Fibroblast of skin of left quadriceps (primary cell): ENCODE measurements at places on chromosomes 3 and 15.

DNA sequence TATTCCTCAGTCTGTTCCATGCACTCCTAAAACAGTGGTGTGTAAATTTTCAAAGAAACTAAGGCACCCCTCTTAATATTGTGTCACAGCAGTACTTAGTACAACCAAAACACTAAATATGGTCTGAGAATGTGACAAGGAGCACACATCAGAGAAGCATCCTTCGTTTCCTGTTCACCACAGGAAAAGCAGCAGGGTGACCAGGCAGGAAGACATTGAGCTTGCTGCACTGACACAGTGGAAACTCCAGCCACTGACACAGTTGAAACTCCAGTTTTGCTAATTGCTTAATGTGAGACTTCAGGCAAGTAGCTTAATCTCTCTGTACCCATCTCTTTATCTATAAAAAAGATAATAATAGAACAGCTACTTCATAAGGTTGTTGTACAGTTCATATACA lies 353.0 kb upstream of the RORA start:
- no peak for DNase-seq

- no peak for DNase-seq
Measured at GRCh38 chr3:151548195-151548594, 87.3 kb upstream of the IGSF10 start.

GRCh38 chr3:31124373-31124772 lies 229.9 kb upstream of the GADL1 start:
- no peak for DNase-seq

- no peak for DNase-seq
Measured at GRCh38 chr15:88736204-88736603, 67.0 kb upstream of the ACAN start.

- no peak for DNase-seq
Measured at GRCh38 chr3:30933478-30934207, 39.2 kb upstream of the GADL1 start.

- no peak for DNase-seq
Measured at GRCh38 chr3:189404797-189405484, 226.2 kb upstream of the TP63 start.

GRCh38 chr15:94535298-94536048 lies 304.1 kb downstream of the MCTP2 start:
- DNase-seq = no peak

DNA sequence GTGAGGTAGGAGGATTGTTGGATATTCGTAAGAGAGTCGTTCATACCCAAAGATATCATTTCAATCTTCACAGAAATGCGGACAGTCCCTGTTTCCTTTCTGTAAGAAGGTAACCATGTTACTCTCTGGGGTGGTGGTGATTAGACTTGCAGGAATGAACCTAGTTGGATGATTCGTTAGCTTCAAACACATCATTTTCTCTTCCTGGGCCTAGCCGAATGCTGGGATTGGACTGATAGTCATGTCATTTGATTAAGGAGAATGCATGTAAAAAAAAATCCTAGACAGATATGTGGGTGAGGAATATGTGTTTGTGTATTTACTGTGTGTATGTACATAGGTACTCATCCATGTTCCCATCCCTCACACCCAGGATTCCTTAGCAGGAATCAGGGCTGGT lies 12.4 kb downstream of the SLCO3A1 start:
- no peak for DNase-seq

DNA sequence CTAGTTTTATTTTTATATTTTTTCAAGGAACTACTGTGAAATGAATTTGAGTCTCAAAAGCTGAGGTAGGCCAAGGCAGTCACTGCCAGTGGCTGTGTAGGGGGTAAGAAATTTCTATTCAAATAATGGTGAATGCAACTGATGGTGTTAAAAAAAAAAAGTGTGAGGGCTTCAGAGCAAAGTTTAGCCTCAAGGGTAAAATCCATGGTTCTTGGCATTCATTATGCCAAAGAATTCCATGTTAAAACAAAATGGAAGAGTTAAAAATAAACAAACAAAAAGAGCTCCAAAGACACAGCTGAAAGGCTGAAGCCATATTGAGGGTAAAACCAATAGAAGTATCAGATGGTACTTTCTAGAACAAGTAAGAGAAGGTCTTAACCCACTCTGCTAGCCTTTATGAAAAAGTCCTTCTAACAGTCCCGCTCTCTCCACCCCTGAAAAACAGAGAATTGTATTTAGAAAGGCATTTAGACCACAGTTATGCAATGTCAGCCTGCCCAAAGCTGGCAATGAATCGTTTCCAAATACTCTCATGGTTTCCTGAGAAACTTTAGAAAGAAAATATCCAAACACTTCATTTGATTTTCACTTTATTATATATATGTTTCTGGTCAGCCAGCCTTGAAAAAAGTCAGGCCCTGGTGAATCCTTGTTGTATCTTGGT lies 158.4 kb upstream of the GMNC start:
- no peak for DNase-seq

GRCh38 chr3:145259166-145259880 lies 901.7 kb downstream of the PLOD2 start:
- no peak for DNase-seq

GRCh38 chr3:127606086-127606805 lies 8.0 kb downstream of the MCM2 start:
- no peak for DNase-seq

DNA sequence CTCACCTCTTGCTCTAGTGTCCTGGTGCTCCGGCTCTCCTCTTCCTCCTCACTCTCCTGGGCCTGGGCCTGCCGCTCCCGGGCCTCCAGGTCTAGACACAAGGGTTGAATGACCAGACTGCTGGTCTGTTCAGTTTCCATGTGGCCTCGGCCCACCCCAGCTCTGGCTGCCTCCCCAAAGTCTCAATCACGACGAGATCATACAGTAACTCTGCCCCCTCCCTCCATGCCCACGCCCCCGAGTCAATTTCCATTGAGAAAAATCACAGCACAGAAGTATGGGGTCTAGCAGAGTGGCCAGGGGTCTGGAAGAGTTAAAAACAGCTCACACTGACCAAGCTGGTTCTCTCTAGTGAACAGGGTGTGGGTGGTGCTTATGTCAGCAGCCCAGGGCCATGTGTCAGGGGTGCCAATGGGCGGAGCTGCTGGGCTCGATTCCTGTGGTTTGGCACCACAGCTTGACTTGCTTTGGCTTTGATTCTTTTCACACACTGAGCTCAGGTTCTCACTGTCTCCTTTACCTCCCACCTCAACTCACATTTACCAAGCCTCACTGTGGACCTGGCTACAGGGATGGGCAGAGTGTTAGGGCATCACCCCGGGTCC lies 6.9 kb downstream of the C15orf62 start:
- no peak for DNase-seq

DNA sequence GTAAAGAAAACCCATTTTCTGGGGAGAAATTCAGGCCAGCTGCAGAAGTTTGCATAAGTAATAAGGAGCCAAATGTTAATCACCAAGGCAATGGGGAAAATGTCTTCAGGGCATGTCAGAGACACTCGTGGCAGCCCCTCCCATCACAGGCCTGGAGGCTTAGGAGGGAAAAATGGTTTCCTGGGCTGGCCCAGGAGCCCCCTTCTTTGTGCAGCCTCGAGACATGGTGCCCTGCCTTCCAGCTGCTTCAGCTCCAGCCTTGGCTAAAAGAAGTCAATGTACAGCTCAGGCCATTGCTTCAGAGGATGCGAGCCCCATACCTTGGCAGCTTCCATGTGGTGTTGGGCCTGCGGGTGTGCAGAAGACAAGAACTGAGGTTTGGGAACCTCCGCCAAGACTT lies 20.6 kb upstream of the TRIM59 start:
- DNase-seq = no peak

- DNase-seq = no peak
Measured at GRCh38 chr3:27356976-27357375, 12.2 kb downstream of the NEK10 start.

GRCh38 chr3:186342197-186342596 lies 19.8 kb downstream of the DGKG start:
- DNase-seq = no peak

DNA sequence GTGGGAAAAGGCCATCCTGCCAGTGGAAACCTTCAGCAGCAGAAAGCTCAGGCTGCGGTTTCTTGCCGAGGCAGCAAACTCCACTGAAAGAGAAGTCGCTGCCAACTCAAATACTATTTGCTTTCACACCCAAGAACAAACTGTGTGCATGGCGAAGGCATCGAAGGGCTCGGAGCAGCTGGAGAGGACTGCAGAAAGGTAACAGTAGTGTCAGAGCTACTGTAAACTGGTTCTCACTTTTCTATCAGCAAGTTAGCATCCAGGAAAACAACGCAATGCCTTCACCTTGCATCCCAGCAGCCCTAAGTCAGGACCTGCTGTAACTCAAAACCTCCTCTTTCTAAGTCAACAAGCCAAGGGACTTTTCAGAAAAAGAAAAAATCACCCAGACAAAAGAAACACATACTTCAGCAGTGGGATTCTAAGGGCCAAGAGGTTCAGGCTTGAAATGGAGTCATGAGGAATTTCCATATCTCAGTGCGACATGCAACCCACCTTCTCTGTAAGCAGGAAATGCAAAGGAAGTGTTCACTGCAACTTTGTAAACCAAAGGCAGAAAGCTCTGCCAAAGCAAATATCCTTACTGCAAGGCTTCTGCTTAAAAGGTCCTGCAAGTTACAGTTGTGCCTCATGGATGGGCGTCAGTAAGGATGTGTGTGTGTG lies 193.5 kb downstream of the FOXP1 start:
- DNase-seq = no peak

DNA sequence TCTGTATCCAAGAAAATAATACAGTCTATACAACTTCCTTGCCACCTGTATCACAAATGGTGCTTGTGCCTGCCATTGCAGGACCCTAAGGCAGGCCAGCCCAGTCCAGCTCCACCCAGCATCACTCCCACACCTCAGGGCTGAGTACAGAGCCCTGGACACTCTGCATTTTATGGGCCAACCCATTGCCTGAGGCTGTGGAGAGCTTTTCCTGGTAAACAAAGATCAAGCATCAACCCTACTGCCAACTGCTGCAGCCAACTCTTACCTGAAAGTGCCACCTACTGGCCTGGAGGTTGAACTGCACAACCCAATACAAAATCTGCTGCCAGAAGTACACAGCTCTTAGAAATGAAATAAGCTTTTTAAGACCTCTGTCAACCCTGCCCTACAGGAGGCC lies 1082.2 kb downstream of the NAALADL2 start:
- DNase-seq = no peak

GRCh38 chr15:42832576-42832975 lies 88.0 kb downstream of the TTBK2 start:
- peak; percentile 60 for DNase-seq

- DNase-seq = no peak
Measured at GRCh38 chr3:177772908-177773557, 575.8 kb upstream of the TBL1XR1 start.

DNA sequence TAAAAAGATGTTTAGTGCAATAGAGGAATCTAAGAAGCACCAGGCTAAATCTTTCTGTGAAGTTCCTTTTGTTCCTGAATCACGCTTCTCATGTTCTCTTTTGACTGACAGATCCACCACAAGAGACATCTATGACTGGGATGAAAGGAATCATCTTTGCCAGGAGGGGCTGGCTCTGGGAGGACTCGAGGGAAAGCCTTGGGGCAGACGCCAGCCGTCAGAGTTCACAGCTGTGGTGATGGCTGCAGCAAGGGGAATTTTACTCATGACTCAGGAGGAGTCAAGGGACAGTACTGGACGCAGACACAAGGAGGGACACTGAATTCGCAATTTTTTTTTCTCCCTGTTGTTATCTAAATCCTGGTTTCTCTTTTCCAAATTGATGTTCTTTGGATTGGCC lies 38.7 kb downstream of the C3orf38 start:
- no peak for DNase-seq

- DNase-seq = no peak
Measured at GRCh38 chr3:178386880-178387279, 149.4 kb upstream of the KCNMB2 start.

GRCh38 chr15:75178171-75178937 lies 23.3 kb upstream of the C15orf39 start:
- DNase-seq = no peak

DNA sequence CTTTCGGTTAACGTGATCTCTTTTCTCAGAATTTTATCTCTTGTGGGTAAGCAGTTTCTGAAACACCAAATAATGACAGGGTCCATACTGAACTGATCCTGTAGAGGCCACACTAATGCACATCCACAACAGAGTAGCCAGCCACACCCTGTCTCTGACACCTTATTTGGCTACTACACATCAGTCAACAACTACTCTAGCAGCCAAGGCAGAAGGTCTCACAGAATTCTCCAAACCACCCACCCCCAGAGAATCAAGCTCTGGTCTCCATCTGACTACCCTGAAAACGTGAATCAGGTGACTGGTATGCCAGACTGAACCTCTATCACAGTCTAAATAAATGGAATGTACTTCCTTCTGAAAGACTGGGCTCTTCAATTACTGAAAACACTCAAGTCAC lies 38.0 kb downstream of the EDC3 start:
- peak; percentile 26 for DNase-seq

- DNase-seq = no peak
Measured at GRCh38 chr15:83983634-83984458, 251.7 kb upstream of the GOLGA6L4 start.

DNA sequence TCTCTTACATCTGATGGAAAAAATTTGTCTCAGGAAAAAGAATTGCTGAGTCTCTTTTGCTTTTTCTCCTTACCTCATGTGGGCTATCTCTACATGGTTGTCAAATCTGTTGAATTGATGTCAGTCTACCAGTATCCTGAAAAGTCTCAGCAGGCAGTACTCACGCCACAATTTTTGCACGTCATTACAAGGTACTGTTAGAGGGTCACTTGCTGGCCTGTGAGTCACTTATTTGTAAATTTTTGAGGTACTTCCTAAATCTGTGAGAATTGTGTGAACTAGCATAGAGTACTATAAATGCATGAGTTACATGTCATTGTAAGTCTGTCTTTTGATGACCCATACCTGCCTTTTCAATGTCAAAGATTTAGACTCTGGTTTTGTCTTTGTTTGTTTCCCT lies 15.9 kb downstream of the HPS3 start:
- DNase-seq = no peak

DNA sequence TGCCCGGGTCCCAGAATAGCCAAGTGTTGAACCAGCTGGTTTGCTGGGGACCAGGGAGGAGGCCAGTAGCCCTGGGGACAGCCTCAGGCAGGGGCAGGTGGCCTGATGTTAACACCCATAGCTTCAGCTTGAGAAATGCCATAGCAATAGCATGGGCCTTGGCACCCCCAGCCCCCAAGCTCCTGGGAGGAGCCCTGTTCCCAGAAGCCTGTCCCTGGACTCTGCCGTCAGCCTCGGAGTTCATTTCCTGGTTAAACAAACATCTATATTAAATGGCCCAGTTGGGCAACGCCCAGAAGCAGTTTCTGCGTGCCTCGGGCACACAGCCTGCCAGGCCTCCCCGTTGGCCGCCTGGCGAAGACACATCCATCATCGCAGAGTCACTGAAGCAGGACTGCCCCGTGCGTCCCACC lies 58.2 kb downstream of the FGD5 start:
- DNase-seq = no peak

- no peak for DNase-seq
Measured at GRCh38 chr3:127014536-127015281, 31.8 kb downstream of the PLXNA1 start.
